ENCODE measurements at places on chromosomes 3 and 15.
A peak's percentile ranks its signal among the peaks of the same experiment; 100 is the strongest.

DNA sequence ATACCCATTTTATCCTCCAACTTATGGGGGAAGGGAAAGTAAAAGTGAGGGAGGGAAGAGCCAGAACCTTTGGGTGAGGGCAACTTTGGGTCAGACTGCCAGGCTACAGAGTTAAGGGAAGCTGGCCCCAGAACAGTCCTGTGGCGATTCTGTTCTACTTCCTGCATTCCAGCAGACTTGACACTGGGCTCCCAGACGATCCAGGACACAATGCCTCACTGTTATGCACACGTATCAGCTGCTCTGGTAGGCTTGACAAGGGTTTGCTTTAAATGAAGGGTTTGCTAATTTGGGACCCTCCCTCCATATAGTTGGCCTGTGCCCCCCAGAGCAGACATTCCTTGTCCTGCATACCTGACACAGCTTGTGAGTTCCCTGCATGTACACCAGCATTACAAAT is 10.7 kb downstream of the GORASP1 start:
- no peak for DNase-seq

- DNase-seq = no peak
These were observed 84.7 kb upstream of the THBS1 start for GRCh38 chr15:39495871-39496840.

DNA sequence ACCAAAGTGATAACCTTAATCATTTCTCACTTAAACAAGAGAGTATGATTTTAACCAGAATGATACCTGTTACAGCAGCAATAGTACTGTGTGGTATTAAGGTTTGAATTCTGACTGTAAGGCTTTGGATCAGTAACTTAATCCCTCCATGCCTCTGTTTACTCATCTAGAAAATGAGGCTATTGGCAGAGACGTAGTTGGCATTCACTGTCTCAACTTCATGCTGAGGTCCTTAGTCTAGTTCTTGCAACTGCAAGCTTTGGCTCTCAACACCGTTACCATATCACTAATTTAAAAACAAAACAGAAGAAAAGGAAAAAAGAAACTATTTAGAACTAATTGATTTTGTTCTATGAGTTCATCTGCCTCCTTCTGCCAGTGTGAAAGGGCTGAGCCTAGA is 875.4 kb downstream of the MCTP2 start:
- no peak for DNase-seq

DNA sequence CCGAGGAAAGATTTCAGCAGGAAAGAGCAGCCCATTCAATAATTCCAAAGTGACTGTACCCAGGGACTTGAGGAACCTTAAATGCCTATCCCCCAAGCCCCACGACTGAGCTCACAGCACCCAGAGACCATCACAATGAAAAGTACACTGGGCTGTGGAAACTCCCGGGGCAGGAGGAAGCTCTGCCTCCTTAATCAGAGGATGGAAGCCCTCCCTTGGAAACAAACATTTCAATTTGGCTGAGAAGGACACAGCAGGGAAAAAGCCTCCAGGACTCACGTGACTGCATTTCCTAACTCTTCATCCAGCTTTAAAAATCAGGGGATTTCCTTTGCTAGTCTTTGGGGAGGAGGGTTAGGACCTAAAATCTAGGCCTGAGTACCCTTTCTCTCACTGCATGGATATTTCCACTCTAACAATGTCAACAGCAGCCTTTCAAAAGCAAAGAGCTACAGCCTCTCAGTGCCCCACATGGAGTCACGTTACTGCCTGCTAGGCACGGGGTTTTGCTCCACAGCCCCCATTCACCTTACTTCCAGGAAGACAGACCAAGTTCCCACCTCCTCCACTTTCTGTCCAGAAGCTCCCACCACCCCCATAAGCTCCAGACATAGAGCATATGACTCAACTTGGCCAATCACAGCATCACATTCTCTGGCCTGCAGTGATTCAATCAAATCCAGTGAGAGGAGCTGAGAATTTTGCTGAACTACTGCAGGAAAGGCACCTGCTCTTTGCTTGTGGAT is 68.9 kb upstream of the WNT5A start:
- DNase-seq = no peak

- DNase-seq = no peak
These were observed 21.2 kb downstream of the CRTC3 start for GRCh38 chr15:90550919-90551318.

DNA sequence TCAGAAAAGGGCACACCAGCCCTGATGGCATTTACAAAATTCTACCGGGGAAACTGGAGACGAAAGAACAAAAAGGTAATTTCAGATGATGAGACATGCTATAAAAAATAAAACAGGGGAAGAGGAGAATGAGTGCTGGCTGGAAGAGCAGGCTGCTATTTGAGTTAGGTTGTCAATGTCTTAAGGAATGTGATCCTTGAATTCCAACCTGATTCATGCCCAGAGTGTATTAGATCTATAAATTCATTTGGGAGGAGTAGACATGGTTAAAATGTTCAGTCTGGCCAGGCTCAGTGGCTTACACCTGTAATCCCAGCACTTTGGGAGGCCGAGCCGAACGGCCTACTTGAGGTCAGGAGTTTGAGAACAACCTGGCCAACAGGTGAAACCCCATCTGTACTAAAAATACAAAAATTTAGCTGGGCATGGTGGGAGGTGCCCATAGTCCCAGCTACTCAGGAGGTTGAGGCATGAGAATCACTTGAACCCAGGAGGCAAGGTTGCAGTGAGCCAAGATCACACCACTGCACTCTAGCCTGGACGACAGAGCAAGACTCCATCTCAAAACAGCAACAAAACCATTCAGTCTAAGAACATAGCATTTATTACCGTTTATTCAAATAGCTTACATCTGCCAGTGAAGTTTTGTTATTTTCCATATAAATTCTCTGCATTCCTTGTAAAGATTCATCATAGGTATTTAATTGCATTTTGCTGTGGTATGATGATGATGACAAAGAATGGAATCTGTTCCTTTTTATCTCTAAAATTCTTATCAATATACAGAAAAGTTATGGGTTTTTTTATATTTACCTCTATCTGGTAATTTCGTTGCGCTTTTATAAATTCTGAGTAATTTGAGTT is 126.7 kb upstream of the NR2E3 start:
- no peak for DNase-seq

DNA sequence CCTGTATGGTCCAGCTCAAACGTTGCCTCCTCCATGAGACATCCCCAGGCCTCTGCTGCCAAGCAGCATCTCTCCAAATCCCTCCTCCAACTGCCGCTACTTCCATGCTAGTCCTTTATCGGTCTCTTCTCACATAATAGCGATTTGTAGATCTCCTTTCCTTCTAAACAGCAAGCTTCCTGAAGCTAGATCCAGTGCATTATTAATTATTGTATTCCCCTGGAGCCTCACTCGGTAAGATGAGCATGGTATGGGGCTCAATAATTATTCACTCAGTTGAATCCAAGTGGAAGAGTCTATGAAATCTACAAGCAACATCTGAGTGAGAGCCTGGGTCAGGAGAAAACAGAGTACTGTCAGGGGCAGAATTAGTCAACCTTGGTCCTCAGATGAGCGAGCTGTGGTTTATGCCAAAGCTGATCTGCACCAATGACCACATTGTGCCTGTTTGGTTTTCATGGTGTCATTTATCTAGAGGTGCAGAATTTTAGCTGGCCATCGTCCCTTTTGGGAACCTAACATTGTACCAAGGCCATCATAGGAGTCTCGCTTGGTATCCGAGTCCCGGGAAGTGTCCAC is 93.8 kb upstream of the UBE2E1 start:
- DNase-seq = no peak

- no peak for DNase-seq
These were observed 421.5 kb downstream of the LPP start for GRCh38 chr3:188575501-188575900.

DNA sequence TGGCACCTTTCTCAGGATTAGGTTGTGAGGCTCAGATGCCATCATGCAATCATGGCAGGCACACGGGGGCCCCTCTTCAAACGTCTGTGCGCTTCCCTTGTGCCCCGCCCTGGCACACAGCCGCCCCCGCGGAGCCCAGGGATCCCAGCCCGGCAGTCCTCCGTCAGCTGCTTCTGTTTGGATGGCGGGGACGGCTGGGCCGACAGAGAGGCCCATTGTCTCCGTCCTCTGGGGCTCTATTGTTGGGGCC is 849 bp upstream of the HDAC11 start:
- DNase-seq = peak; percentile 10

GRCh38 chr3:45462522-45463265 is 74.3 kb downstream of the LARS2 start:
- DNase-seq = peak; percentile 11

DNA sequence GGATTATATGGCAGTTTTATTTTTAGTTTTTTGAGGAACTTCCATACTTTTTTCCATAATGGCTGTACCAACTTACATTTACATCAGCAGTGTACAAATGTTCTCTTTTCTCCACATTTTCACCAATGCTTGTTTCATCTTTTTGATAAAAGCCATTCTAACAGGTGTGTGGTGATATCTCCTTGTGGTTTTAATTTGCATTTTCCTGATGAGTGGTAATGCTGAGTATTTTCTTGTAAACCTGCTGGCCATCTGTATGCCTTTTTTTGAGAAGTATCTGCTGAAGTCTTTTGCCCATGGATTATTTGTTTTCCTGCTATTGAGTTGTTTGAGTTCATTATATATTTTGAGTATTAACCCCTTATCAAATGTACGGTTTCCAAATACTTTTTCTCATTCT is 50.6 kb downstream of the RPL39L start:
- DNase-seq = no peak

DNA sequence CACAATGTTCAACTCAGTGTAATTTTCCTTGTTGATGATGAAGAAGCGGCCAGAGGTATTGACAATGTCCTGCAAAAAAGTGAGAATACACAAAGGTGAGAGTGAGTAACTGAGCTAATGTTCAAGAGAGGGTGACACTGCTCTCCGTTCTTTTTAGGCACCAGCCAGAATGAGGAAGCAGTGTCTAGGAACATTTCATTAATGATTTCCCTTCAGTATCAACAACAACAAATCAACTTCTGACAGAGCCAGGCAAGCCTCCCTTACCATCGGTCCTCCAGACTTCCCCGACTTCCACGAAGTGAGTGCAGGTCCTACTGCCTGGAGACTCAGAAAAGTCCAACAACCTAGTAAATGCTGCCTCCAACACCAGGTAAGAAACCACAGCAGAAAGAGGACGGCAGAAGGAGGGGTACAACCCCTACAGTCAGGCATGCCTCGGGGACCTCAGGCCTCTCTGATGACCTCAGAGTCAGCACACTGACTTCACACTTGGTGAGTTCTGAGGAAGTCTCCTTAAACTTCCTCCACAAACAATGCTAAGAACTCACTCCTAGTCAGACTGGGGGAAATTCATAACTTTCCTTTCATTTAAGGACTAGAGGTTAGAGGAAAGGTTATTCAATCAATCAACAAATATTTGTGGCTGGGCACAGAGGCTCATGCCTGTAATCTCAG is 62.7 kb downstream of the NPTN start:
- DNase-seq = no peak

DNA sequence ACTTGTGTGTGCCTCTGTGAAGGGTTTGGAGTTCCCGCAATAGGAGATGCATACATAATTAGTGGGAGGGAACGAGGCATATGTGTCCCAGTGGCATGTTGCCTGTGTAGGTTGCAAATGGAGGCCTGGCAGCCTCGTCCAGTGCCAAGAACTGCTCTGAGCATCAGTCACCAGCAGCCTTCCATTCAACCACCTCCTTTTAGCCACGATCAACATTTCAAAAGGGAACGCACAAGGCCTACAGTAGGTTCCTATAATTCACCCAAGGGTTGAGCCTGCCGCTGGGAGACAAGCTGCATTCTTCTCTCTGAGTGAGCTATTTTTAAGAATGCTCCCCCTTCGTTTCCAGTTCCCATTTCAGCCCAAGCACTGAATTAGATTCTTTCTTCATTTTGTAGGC is 78.8 kb upstream of the CTNNB1 start:
- no peak for DNase-seq

GRCh38 chr3:6862041-6862879 is 1.3 kb downstream of the GRM7 start:
- DNase-seq = no peak

DNA sequence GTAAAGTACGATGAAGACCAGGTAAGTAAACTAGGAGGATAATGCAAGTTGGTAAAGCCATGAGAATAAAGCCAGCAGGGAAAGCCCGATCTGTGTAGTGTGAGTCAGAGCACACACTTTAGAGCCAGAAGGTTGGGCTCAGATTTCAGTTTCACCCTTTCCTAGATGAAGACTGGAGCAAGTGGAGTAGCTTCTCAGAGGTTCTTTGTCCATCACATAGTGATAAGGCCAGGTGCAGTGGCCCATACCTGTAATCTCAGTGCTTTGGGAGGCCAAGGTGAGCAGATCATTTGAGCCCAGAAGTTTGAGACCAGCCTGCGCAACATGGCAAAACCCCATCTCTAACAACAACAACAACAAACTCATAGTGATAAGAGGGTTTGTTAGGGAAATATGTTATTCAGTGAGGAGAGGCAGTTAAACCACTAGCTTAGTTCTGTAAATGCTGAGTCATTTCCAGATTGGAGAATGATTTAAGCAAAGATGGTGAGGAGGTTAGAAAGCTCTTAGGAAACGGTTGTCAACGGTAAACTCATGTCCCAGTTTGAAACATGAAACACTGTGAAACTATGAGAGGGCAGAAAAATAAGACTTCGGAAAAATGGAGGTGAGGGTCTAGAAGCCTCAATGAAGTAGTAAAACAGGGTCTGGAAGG is 39.0 kb downstream of the IL12A start:
- no peak for DNase-seq

DNA sequence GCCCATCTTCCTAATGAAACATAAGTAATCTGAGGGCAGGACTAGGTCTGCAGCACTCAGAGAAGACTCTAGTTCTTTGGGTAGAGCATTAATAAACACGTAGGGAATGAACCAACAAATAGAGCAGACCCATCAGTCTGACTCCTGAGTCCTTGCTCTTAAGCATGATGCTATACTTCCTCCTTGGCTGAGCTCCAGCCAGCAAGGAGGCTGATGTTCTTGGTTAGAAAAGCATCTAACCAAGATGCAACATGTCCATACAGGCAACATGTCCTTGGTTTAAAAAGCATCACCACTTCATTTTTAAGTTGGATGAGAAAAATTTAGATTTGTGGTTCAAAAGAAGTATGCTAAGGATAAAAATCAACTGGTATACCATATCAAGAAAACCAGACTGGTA is 8.5 kb upstream of the MYH15 start:
- DNase-seq = no peak

GRCh38 chr15:29800491-29801366 is 21.5 kb downstream of the TJP1 start:
- DNase-seq = no peak

DNA sequence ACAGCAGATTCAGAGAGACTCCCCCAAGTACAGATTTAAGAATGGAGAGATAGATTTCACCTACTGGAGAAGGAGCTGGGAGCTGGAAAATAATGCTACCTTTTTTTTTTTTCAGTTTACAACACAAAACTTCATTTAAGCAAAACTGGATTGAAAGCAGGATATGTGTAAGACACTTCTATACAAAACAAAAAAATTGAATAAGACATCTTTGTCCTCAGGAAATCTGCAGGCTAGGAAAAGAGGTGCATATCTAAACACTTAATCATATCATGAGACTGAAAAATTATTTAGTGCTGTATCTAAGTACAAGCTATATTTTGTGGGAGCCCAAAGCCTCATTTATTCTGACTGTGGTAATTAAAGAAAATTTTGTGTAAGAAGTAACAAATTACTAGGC is 516.1 kb downstream of the ZIC1 start:
- DNase-seq = no peak

- DNase-seq = no peak
These were observed 24.8 kb upstream of the PDCD6IP start for GRCh38 chr3:33773637-33774036.

- no peak for DNase-seq
These were observed 34.4 kb downstream of the TARS3 start for GRCh38 chr15:101689901-101690300.

Measured in stimulated activated CD4-positive, alpha-beta T cell treated with anti-CD3 and anti-CD28 coated beads, Interleukin-1b, Interleukin-23, amount 100 ng/mL, for 1 hour (primary cell).